ENCODE measurements at places on chromosomes 6 and 20.

- DNase-seq = no peak
Measured at GRCh38 chr20:16785226-16785625, 37.1 kb downstream of the OTOR start.

DNA sequence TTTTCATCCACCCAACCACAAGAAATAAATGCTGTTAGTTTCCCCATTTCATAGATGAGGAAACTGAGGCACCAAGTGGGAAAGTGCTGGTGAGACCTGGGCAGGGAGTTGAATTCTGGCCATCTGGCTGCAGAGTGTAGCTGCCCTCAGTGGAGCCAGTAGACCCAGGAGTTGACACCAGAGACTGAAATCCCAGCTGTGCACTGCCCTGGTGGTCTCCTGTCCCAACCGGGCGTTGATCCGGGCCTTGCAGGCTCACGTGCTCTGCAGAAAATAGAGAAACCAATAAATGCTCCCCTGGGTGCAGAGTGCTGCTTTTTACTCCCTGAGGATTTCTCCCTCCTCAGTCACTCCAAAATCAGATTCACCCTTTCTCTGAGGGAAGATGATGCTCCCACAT lies 18.4 kb downstream of the HLA-F start:
- DNase-seq = no peak

GRCh38 chr20:59728722-59729430 lies 124.5 kb downstream of the PHACTR3 start:
- no peak for DNase-seq

DNA sequence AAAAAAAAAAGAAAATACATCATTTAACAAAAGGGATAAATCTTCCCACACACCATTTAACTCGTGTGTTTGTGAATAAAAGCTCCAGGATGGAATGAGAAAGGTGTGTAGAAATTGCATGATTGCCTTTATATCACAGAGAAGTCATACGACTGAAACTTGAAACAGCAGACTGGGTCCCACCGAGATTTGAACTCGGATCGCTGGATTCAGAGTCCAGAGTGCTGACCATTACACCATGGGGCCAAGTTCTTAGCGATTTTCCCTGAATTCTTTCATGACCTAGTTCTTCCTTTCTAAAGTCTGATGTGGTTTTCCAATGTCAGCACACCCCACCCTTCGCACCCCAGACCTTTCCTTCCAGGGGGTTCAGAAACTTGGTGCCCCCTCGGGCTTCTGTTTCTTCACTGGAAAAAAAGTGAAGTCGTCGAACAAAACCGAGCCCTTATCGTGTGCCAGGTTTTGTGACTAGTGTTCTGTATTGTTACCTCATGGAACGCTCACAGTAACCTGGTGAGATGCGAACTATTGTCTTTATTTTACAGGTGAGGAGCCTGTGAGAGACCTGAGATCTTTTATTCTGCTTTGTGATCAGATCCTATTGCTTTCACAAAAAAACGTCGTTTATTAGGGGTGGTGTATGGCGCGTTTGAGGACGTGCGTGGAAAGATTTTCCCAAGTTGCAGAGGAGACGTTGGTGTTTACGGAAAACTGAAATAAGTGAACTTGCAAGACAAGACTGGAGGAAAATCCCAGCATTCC lies 120.8 kb downstream of the OR2B2 start:
- DNase-seq = peak; percentile 71

GRCh38 chr20:57103146-57103800 lies 163.2 kb downstream of the BMP7 start:
- DNase-seq = no peak

GRCh38 chr6:114998492-114998891 lies 655.7 kb upstream of the HS3ST5 start:
- DNase-seq = no peak

Measured in ecto neural progenitor cell (in vitro differentiated cells).